ENCODE measurements at places on chromosomes 5 and 9. TPM values are rescaled to one million over a fixed set of nuclear protein-coding genes. Genes with fewer than 3 reads are reported as not detected.

DNA sequence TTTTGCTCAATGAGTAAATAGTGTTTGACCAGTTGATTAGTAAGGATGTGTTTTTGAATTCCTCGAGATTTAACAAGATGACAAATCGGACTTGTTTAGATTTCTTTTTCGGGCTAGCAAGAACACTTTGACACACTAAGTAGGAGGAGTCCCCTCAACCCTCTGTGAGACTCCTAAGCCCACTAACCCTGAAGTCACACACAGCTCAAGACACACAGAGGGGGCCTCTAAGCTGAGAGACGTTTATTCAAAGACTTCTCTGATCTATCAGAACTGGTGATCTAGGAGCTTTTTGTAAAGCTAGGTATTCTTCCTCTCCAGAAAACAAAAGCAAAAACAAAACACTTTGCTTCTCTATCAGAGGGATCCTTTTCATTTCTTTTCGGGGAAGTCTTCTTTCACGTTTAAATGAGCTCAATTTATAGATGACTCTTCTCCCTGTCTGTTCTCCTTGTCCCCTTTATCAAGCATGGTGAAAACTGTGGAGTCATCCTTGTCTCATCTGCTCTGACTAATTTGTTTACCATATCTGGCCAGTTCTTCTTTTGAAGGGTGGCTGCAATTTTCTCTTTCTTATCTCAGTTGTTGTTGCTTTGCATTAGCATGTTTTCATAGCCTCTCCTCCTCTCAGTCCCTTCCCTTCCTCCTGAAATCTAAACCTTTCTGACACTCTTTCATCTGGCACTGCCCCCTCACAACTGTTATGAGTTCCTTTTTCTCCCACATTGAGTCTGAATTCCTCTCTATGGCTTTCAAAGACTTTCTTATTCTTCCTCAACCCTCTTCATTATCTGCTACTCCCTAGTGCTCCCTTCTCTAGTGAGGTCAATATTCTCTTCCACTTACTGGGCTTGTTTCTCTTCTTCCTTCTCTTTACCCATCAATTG is 68.5 kb upstream of the RAI14 start:
- DNase-seq = peak; percentile 57

- DNase-seq = no peak
Measured at GRCh38 chr5:181109489-181110013, 21.4 kb downstream of the OR2V1 start.

GRCh38 chr5:891117-891836 is 1.3 kb downstream of the BRD9 start:
- peak; percentile 77 for DNase-seq

SH3PXD2B gene
- total RNA-seq = 3.4 TPM

DNA sequence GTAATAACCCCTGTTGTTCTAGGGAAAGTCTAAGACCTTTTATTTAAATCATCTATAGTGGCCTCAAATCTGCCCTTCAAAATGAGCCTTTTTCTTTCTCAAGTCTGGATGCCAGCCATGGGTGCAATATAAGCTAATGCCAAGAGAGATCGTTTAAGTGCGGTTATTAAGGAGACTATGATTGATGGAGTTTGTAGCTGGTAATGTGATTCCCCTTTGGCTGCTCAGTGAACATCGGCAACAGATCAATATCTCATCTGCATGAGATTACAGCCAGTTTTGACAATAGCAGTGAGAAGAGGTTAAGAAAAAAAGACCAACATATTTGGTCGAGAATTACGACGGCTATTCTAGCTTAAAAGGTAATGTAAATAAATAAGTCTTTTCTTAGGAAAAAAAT is 1049.4 kb upstream of the NUDT12 start:
- no peak for DNase-seq

DNA sequence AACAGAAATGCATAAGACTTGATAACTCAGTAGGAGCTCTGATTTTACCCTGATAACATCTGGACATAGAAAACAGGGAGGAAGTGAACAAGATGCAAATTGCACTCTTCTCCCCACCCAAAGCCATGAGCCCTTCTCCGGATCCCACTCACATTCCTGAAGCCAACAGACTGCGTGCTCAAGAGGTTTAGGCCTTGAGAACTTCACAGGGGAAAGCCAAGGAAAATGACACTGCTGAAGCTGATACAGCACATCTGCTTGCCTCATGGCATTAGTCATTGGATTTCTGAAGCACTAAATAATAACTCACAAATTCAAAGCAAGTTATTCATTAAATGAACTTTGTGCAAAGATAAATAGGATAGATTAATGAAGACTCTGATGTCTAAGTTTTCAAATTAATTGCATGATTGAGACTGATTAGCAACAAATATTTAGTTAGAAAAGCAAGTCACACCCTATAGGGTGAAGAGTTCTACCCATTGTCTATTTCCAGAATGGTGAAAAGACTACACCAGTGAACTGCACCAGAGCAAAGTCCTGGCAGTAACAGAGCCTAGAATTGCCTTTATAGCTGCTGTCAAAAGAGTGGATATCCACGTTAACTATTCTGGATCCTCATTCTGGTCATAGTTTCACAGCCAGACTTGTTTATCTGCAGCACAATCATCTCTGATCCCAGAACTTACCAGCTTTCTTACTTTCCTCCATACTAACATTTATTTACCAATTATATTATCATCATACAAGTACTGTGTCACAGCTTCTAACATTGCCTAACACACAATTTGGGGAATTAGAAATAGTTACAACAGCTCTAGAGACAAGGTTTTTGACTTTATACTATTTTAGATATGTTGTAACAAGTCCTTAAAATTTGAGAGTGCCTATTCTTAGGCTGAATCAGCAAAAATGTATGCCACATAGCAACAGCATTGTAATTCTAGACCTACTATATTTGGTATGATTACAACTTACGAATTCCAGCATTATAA is 432.1 kb upstream of the RGMB start:
- no peak for DNase-seq

- DNase-seq = no peak
Measured at GRCh38 chr5:132477784-132478365, 12.7 kb downstream of the IRF1 start.

DNA sequence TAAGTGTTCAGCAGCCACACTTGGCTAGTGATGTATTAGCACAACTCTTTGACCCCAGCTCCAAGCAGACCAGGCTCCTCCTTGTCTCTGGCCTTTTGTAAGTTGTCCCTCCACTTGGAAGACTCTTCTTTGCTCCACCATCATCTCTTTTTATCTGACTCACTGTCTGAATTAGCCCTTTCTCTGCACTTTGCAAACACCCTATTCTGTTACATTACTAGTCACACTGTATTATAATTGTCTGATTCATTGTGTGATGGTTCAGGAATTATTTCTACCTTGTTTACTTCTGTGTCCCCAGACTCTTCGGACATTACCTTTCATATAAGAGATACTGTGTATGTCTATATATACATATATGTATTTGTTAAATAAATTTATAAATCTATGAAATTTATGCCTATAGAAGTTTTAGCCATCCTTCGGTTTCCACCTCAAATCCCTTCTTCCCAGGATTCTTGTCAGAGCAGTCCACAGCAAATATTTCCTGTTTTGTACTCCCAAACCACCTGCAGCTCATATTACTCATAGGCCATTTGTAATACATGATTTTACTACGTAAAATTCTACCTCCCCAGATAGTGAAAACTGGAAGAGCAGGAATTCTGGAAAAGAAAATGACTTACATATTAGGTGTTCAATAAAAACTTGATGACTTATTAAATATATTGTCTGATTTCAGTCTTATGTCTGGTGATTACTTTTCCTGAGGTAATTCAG is 69.0 kb downstream of the MTAP start:
- no peak for DNase-seq

GRCh38 chr9:93238953-93239925 is 55.3 kb downstream of the WNK2 start:
- DNase-seq = no peak

GRCh38 chr9:112059145-112059965 is 115.7 kb downstream of the SUSD1 start:
- DNase-seq = peak; percentile 62

DNA sequence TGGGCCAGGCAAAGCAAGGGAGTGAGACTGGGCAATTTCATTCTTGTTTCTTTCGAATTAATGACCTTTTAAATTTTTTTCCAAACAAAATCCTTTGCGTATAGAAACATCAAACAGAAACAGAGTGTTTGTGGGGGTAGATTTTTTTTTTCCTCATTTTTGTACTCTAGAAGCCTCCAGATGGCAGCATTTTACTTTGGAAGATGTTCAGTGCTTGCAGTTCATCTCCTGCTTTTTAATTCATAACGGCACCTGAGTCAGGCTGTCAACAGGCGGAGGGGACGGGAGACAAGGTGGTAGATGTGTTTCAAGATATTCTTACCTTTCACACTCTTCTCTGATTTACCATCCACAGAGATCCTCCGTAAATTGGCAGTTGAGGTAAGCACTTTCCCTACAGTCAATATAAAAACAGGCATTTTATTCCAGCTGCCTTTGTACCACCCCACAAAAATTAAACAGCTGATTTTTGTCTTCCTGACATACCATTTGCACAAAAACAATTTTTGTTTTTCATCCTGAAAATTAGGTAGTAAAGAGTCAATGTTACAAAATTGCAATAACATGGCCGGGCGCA is 99.5 kb upstream of the FBXL17 start:
- DNase-seq = peak; percentile 20

GRCh38 chr5:138568061-138568824 is 7.0 kb downstream of the HSPA9 start:
- no peak for DNase-seq

GRCh38 chr9:5799314-5799713 is 33.6 kb downstream of the ERMP1 start:
- DNase-seq = peak; percentile 28

BAAT gene
- 0.71 TPM for total RNA-seq

CDO1 gene
- total RNA-seq = 5.3 TPM

MACIR gene
- 5.5 TPM for total RNA-seq

DNA sequence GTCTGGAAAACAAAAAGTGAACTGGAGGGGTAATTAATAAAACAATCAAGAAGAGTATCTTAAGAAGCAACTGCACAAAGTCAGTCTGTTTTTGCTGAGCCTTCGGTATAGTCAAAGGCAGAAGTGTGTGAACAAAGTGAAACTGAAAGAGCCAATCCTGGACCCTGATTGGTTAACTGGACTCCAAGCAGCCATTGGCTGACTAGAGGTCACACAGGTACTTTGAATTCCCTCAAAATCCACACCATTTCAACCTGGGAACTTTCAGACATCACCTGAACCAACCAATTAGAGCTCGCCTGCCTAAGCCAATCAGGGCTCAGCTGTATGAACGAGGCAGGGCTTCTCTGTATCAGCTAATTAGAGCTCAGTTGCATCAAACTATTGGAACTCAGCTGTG is 286.7 kb downstream of the TLE4 start:
- peak; percentile 1 for DNase-seq

PCDHGC4 gene
- not detected for total RNA-seq

DNA sequence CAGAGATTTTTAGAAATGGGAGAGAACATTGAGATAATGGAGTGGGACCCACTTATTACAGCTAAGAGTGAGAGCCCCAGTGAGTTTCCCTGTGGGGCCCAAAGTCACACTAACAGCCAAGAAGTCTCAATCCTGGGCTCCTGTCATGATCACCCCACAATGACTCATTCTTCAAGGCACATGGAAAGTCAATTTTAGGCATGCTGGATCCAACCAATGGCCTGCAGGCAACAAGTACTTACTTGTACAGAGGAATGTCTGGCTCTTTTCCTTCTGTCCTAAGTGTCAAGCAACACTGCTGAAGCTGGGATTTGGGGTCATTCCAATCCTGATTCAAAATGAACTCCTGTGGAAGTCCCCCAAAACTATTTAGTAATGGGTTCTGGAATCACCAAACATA is 123.1 kb downstream of the DROSHA start:
- no peak for DNase-seq

FOXD4L4 gene
- total RNA-seq = 0.38 TPM

GRCh38 chr5:16864631-16865131 is 71.4 kb downstream of the MYO10 start:
- no peak for DNase-seq

ZFP37 gene
- total RNA-seq = 5.6 TPM

DIPK1B gene
- 0.18 TPM for total RNA-seq

KIF20A gene
- total RNA-seq = 66.8 TPM

DNA sequence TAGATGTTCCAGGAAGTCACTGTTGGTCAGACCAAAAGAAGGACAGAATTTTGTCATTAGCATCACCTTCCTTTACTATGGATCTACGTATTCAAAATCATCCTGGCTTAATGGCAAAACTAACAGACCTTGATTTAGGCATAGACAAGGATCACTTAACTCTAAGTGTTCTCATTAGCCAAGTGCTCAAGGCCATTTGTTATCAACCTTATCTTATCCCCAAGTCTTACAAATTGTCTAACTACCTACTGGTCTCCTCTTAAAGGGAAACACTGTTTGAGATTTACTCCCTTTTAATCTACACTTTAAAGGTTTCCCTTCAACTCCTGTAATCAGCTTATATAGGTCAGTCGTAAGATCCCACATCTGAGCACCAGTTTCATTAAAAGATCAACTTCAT is 1197.5 kb upstream of the C9orf72 start:
- no peak for DNase-seq

ZBED3 gene
- 3.1 TPM for total RNA-seq

- DNase-seq = no peak
Measured at GRCh38 chr9:87178302-87178701, 231.0 kb upstream of the GAS1 start.

HK3 gene
- total RNA-seq = not detected

DNA sequence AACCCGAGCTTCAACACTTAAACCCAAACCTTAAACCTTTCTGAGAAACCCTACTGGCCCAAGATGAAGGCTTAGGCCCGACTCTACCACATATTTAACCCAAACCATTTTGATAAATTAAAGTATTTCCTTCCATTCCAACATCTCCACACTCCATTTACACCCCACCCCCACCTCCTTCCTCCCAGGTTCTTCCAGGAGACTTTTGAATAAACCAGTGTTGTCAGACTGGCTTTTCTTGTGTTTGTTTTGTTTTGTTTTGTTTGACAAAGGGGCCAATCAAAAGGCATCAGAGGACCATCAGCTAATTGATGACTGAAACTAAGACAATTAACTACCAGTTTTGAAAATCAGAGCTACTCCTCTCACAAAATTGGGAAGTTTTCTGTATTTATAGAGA is 4.6 kb upstream of the ZNF608 start:
- DNase-seq = no peak

- no peak for DNase-seq
Measured at GRCh38 chr5:136034984-136035383, 6.2 kb downstream of the TGFBI start.

- DNase-seq = no peak
Measured at GRCh38 chr5:53239301-53239990, 129.9 kb upstream of the MOCS2 start.

GRCh38 chr5:139701056-139701741 is 53.0 kb downstream of the CXXC5 start:
- DNase-seq = peak; percentile 91

- DNase-seq = no peak
Measured at GRCh38 chr5:97125125-97125683, 17.2 kb downstream of the LIX1 start.

PKD2L2 gene
- total RNA-seq = not detected

ZDHHC11 gene
- 1.4 TPM for total RNA-seq

- DNase-seq = no peak
Measured at GRCh38 chr5:141809380-141810096, 68.7 kb downstream of the PCDH1 start.

TSLP gene
- total RNA-seq = not detected
